Mesenchymal stem cell (in vitro differentiated cells and primary cell): ENCODE measurements at places on chromosomes 2 and 18.
A peak's percentile ranks its signal among the peaks of the same experiment; 100 is the strongest.

DNA sequence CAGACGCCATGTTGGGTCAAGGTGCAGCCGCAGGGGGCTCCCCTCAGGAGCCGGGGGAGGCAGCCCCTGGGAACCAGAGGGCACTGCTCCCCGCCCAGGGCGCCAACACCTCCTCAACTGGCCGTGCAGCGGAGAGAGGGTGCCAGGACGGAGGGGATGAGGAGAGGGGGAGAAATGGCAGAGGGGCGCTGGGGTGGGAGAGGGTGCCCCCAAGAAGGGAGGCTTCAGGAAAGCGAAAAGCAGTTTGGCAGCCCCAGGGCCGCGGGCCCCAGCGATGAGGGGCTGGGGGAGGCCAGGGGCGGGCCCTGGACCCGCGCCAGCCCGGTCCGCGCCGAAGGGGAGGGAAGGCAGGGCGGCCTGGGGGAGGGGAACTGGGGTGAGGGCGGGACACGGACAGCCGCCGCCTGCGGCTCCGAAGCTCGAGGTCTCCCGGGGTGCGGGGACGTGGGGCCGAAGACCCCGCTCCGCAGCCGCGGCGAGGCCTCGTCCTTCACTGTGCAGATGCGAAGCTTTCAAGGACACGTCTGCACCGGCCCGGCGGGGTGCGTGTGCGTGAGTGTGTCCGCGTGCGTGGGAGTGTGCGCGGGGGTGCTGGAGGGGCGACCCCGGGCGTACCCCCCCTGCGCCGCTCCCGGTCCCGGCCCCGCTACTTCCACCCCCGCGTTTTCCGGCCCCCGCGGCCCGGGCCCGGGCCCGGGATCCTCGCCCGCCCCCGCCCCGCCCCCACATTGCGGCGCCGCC is 1.4 kb downstream of the DNMT3A start:
- peaks cover 15% of the 10 kb centered on the region for H3K36me3 ChIP-seq
- DNase-seq, result no peak
- H3K4me3 ChIP-seq, result peak overlapping the region; percentile 71
- no peaks in the 10 kb centered on the region for H3K27me3 ChIP-seq
- H3K4me1 ChIP-seq, result peaks cover 26% of the 10 kb centered on the region
- no peak overlapping the region for H3K27ac ChIP-seq

DNA sequence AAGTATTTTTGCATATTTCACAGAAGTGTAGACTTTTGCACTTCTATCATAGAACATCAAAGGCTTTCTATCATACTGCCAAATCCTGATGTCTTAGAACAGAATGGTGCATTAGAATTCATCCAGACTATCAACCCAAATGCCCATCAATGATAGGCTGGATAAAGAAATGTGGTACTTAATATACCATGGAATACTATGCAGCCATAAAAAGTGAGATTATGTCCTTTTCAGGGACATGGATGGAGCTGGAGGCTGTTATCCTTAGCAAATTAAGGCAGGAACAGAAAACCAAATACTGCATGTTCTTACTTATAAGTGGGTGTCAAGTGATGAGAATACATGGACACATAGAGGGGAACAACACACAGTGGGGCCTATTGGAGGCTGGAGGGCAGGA is 150.2 kb downstream of the PHLPP1 start:
- no peaks in the 10 kb centered on the region for H3K36me3 ChIP-seq
- H3K4me1 ChIP-seq, result no peaks in the 10 kb centered on the region
- no peak overlapping the region for H3K4me3 ChIP-seq
- no peaks in the 10 kb centered on the region for H3K27me3 ChIP-seq
- DNase-seq, result no peak
- H3K27ac ChIP-seq, result no peak overlapping the region

DNA sequence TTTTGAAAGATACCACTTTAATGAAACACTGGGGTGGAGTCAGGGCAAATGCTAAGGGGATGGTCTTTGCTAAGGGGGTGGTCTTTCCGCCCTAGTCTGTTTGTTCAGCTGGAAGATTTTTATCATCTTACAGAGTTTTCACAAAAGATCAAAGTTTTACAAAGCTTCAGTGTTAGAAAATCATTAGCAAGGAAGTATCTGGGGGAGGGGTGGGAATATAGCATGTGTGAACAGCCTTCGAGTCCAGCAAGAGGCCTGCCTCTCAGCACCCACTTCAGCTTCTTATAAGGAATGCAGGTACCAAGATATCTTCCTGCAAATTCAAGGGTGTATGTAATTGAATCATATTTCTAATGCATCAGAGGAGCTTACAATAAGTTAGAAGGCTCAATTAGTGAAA is 112.9 kb downstream of the RAPGEF4 start:
- no peak for DNase-seq
- H3K36me3 ChIP-seq, result no peaks in the 10 kb centered on the region
- no peaks in the 10 kb centered on the region for H3K4me1 ChIP-seq
- H3K27me3 ChIP-seq, result no peaks in the 10 kb centered on the region
- no peak overlapping the region for H3K27ac ChIP-seq

DNA sequence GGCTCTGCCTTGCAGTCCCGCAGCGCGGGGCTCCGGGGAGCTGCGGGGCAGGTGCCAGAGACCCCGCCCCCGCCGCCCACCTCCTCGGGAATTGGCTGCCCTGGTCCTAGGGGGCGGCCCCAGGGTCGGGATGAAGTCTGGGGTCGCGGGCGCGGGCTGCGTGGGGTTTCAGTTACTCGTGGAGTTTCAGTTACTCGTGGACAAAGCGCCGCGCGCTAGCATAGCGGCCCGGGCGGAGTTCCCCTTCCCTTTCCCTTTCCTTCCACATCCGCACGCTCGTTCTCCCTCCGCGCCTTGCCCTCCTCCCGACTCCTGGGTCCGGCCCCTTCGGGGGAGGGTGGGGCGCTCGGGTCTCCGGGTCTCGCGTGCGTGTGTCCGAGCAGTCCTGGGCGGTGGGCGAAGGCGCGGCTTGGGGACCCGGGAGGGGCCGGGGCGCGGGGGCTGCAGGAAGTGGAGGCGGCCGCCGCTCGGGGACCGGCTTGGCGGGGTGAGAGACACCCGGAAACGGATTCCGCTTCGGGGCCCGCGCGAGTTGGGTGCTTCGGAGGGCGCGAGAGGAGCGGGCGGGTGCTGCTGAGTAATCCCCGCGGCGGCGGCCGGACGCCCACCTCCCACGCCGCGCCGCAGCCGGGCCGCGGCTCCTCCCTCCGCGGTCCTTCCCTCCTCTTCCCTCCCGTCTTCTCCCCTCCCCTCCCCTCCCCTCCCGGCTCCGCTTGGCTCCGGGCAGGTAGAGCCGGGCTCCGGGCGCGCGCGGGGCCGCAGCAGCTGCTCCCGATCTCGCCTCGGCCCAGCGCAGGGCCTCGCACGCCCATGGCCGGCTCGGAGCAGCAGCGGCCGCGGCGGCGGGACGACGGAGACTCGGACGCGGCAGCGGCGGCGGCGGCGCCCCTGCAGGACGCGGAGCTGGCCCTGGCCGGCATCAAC is at the start of gene TTC39C:
Gene TTC39C, plus strand, starts transcription at position 693 of the 924 bp plus-strand sequence. Its CDS starts 118 bp downstream, at position 811.
- H3K4me3 ChIP-seq, result peak within 1 kb of the TSS; percentile 83
- H3K27me3 ChIP-seq, result peaks cover 15% of the 10 kb centered on the region
- DNase-seq, result peak; percentile 74
- H3K4me1 ChIP-seq, result peaks cover 4% of the 10 kb centered on the region
- H3K36me3 ChIP-seq, result no peaks in the 10 kb centered on the region

DNA sequence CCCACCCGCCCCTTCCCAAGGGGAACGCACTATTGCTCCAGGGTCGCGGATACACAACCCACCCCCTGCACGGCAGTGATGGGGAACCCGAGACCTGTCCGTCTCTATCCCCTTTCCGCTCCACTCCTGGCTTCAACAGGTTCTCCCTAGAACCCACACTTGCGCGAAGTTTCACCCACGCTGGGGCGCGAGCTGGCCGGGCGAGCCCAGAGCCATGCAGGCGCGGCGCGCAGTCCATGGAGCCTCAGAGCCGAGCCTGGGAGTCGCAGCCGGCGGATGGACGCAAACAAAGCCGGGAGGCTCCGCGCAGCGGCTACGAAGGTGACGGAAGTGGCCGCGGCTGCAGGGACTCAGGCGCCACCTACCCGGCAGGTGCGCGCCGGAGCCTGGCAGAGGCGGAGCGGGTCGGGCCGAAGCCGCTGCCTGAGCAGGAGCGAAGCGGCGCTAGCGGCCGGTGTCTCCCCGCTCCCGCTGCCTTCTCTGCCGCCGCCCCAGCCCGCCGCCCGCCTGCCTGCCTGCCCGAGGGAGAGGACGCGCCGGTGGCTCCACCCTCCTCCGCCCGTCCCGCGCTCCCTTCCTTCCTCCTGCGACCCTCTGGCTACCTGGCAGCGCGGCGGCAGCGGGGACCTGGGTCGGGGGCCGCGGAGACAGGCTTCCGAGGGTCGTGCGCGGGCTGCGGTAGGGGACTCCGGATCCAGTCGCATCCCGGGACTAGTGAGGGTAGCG is 14.0 kb downstream of the ALPG start:
- peak overlapping the region; percentile 31 for H3K4me3 ChIP-seq
- H3K4me1 ChIP-seq, result peaks cover 22% of the 10 kb centered on the region
- DNase-seq, result peak; percentile 20
- no peak overlapping the region for H3K27ac ChIP-seq
- no peaks in the 10 kb centered on the region for H3K36me3 ChIP-seq
- H3K27me3 ChIP-seq, result peaks cover 74% of the 10 kb centered on the region

DNA sequence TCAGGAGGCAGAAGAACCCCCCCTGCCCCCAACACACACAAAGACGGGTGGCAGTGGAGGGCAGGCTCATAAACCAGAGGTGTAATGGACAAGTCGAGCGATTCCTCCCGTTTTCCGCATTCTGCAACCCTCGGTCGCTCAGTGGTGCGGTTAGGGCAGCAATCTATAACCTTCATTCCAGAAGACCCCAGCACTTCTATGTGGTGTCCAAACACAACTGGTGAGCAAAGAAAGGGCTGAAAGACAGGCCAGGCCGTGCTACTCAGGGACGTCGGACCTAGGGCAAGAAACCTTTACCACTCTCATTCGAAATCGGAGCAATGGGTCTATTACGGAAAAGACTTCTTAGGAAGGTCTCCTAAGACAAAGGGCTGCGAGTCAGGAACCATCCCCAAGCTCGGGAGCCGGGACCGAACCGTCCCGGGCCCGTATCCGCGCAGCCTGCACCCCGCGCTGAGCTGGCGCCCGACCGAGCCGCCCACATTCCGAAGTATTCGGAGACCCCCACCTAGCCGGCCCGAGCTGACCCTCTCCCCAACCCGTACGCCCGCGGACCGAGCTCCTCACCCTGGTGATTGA is 568 bp downstream of the ARL5A start:
- H3K36me3 ChIP-seq, result no peaks in the 10 kb centered on the region
- H3K27me3 ChIP-seq, result no peaks in the 10 kb centered on the region
- peak; percentile 48 for DNase-seq
- H3K4me3 ChIP-seq, result peak overlapping the region; percentile 95
- H3K4me1 ChIP-seq, result peaks cover 7% of the 10 kb centered on the region

DNA sequence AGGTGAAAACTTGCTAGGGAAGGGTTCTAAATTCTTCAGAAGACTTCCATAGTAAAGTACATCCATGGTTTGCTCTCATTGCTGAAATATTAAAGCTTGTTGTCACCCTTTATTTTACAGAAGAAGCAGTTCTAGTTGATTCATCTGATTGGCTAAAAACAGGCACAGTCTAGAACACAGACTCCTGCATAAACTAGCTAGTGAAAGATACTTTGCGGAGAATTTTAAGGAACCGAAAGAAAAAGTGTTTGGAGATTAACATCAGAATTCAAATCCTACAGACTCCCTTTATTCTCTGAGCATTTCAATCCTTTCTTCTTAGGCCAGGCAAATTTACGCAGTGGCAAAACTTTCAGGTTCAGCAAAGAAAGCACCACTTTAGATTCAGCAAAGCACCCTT is 1076.5 kb upstream of the ZEB2 start:
- H3K27ac ChIP-seq, result no peak overlapping the region
- no peaks in the 10 kb centered on the region for H3K36me3 ChIP-seq
- peaks cover 1% of the 10 kb centered on the region for H3K4me1 ChIP-seq
- no peaks in the 10 kb centered on the region for H3K27me3 ChIP-seq

GRCh38 chr2:12099374-12099773 is 352.9 kb downstream of the LPIN1 start:
- no peak overlapping the region for H3K4me3 ChIP-seq
- H3K27me3 ChIP-seq, result no peaks in the 10 kb centered on the region
- no peak overlapping the region for H3K27ac ChIP-seq
- peaks cover 1% of the 10 kb centered on the region for H3K4me1 ChIP-seq
- H3K36me3 ChIP-seq, result no peaks in the 10 kb centered on the region

DNA sequence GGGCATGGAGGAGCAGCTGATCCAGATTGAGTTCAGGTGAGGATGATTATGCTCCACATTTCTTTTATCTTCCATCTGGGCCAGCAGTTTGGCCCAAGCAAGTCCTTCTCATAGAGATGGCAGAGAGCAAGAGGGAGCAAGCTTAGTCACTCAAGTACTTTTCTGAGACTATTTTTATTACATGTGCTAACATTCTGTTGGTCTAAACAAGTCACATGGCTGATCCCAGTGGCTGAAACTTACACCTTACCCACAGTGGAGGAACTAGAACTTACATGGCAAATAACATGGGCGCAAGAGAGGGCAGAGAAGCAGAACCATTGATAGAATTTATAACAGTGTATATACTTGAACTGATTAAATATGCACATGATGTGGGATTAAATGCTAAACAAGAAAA is 105.7 kb downstream of the KYNU start:
- H3K4me1 ChIP-seq, result no peaks in the 10 kb centered on the region
- H3K36me3 ChIP-seq, result no peaks in the 10 kb centered on the region
- no peak overlapping the region for H3K27ac ChIP-seq

- no peaks in the 10 kb centered on the region for H3K36me3 ChIP-seq
- no peak overlapping the region for H3K27ac ChIP-seq
- no peak for DNase-seq
- H3K4me3 ChIP-seq, result no peak overlapping the region
Measured at GRCh38 chr2:75952173-75952572, 241.5 kb upstream of the GCFC2 start.

DNA sequence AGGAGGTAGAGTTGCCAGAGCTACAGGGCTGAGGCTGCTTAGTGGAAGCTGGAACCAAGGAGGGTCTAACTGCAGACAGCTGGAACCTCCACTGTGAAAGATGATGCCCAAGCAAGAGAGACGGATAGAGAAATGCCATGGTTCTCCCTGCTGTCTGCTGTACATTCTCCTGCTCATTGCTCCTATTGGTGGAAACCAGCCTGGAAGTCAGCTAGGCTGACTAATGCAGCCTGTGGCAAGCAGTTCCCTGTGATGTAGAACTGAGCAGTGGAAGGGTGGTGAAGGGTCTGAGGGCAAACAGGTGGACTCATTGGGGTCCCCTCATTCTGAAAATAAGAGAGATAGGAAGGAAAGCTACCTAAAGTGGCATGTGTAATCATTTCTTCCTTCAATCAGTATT is 563.6 kb downstream of the SLC4A3 start:
- H3K36me3 ChIP-seq, result no peaks in the 10 kb centered on the region
- H3K4me1 ChIP-seq, result peaks cover 4% of the 10 kb centered on the region
- H3K27me3 ChIP-seq, result no peaks in the 10 kb centered on the region
- H3K4me3 ChIP-seq, result no peak overlapping the region
